Glutamatergic neuron (in vitro differentiated cells): ENCODE measurements at places on chromosomes 7 and 10. TPM values are rescaled to one million over a fixed set of nuclear protein-coding genes. Genes with fewer than 3 reads are reported as not detected.

- peaks cover 2% of the 10 kb centered on the region for H3K27me3 ChIP-seq
- no peak for DNase-seq
- no peak overlapping the region for H3K4me3 ChIP-seq
- H3K36me3 ChIP-seq = no peaks in the 10 kb centered on the region
These were observed 57.8 kb upstream of the WIPF3 start for GRCh38 chr7:29748286-29749099.

GRCh38 chr7:133139350-133139749 lies 57.5 kb upstream of the CHCHD3 start:
- H3K4me1 ChIP-seq = peaks cover 5% of the 10 kb centered on the region
- DNase-seq = peak; percentile 25
- no peaks in the 10 kb centered on the region for H3K27me3 ChIP-seq

DNA sequence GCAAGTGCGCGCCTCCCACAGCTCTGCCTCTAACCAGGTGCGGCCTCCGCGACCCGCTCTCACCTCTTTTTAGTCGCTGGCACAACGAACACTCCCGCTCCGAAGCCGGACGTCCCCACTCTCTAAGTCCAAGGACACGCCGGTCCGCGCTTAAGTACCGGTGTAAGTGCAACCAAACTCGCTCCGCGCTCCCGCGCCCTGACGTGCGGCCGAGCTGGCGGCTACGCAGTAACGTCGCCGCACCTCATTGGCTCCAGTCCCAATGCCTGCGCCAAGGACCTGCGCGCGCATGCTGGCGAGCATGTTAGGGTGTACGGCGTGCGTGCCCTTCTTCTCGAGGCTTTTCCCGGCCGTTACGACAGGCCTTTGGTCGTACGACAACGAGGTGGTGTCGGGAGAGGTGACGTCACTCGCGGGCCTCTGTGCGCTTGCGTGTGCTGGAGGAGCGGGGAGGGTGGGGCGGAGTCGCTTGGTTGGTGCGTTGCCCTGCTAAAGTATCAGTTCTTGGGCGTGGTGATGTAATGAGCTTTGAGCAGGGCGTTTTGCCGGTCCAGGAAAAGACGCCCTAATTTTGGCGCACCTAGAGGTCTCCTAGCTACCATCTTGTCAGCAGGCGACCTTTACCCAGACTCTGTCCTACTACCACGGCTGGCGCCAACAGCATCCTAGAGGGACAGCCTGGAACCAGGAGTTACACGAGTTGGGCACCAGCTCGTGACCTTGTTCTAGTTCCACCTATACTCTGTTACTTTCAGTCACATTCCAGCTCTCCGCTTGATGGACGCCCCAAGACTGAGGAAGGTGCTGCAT lies at the start of gene CYCS:
Gene CYCS, minus strand, starts transcription at position 124 of the 810 bp plus-strand sequence. CDS start 1,141 bp downstream, outside the sequence.
- H3K4me3 ChIP-seq = peak within 1 kb of the TSS; percentile 100
- H3K27me3 ChIP-seq = peaks cover 7% of the 10 kb centered on the region
- no peaks in the 10 kb centered on the region for H3K36me3 ChIP-seq
- peak within 1 kb of the TSS; percentile 97 for H3K27ac ChIP-seq
- peaks cover 8% of the 10 kb centered on the region for H3K4me1 ChIP-seq

DNA sequence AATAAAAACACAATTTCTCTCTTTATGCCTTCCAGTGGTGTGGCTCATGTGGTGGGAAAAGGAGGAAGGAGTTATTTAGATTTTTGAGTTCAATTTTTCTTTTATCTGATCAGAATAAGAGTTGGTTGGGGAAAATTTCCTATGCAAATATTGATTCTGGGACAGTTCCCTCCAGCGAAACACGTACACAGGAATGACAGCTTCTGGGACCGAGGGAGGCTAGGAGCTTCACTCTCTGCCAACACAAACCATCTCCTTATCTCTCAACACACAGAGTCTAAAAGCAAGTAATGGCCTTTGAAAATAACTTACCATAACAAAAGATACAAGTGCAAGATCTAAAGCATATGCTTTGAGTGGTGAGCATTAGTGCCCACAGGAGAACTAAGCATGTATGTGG lies 122.7 kb downstream of the RAPGEF5 start:
- H3K27me3 ChIP-seq = no peaks in the 10 kb centered on the region
- no peak for DNase-seq
- H3K4me1 ChIP-seq = peaks cover 4% of the 10 kb centered on the region
- H3K4me3 ChIP-seq = no peak overlapping the region

DNA sequence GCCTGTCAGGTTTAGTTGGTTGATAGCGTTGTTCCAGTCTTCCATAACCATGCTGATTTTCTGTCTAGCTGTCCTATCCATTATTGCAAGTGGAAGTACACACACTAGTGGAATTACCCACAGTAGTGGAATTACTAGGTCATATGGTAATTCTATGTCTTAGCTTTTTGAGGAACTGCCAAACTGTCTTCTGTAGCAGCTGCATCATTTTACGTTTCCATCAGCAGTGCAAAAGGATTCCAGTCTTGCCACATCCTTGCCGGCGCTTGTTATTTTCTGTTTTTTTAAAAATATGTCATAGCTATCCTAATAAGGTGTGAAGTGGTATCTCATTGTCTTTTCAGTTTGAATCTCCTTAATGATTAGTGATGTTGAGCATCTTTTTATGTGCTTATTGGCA lies 17.2 kb upstream of the RHBDD2 start:
- peaks cover 8% of the 10 kb centered on the region for H3K27me3 ChIP-seq
- no peaks in the 10 kb centered on the region for H3K4me1 ChIP-seq
- peaks cover 3% of the 10 kb centered on the region for H3K36me3 ChIP-seq
- H3K4me3 ChIP-seq = no peak overlapping the region
- H3K27ac ChIP-seq = no peak overlapping the region

Gene MYH16
- not detected for total RNA-seq

DNA sequence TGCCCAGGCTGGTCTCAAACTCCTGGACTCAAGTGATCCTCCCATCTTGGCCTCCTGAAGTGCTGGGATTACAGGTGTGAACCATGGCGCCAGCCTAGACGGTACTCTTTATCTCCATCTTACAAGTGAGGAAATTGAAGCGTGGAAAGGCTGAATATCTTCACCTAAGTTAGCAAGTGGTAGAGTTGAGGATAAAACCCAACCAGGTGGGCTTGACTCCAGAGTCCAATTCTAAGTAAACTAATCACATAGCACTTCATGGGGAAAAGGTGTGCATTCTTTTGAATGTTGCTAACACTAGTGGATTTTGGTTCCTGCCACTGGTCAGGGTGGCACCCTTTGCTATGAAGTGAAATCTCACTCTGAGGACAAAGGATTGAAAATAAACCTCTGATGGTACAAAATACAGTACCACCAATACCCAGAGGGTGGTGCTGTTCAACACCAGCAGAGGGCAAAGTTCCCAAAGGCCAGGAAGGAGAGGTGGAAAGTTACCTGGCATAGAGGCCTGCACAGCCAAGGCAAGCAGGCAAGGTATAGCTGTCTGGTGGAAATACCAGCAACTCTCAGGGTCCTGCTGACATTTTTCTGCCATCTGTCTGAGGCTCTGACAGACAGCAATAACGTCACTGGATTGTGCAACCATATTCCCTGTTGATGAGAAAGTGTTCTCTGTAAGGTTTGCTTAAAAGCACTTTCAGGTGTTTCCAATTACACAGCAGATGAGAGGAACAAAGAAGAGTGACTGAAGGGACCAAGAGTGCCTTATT lies 17.6 kb downstream of the ZDHHC16 start:
- H3K4me3 ChIP-seq = no peak overlapping the region
- H3K27ac ChIP-seq = peak overlapping the region; percentile 38
- no peaks in the 10 kb centered on the region for H3K4me1 ChIP-seq
- peaks cover 2% of the 10 kb centered on the region for H3K27me3 ChIP-seq
- no peaks in the 10 kb centered on the region for H3K36me3 ChIP-seq

Gene HABP2
- total RNA-seq = not detected

- H3K36me3 ChIP-seq = no peaks in the 10 kb centered on the region
- H3K4me3 ChIP-seq = no peak overlapping the region
- DNase-seq = no peak
- peaks cover 7% of the 10 kb centered on the region for H3K27me3 ChIP-seq
These were observed 43.8 kb upstream of the INPP5A start for GRCh38 chr10:132493756-132494290.

DNA sequence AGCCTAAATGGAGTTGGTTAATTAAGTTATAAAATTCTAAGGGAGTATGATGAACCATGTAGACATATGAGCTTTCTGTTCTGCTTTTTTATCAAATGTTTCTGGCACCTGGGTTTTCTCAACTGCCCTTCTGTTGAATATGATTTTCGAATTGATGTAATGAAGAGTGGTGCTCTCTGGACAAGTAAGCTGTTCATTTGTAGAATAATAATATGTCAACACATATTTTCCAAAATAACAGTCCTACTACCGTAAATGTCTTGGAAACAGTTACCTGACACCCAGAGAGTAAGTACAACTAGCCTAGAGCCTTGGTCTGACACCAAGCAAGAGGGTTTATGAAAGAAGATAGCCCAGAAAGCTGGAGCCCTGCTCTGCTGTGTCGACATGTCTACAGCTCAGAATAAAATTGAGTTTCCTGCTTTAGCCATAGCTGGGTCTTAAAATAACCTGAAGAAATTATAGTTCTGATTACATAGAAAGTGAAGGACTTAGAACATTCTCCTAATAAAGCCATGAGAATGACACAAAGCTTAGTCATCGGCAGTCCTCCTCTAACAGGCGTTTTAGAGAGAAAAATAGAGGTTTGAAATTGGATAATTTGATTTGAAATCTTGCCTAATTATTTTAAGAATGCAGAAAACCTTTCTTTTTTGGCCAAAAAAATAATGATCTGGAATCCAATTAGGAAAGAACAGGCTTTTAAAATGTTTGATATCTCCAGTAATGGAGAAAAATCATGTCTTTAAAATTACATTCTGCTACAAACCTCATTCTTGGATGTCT lies 25.1 kb downstream of the HDAC9 start:
- H3K36me3 ChIP-seq = no peaks in the 10 kb centered on the region
- H3K27me3 ChIP-seq = peaks cover 1% of the 10 kb centered on the region
- peaks cover 66% of the 10 kb centered on the region for H3K4me1 ChIP-seq
- peak overlapping the region; percentile 72 for H3K4me3 ChIP-seq
- no peak for DNase-seq

Gene NPY4R
- not detected for total RNA-seq

- H3K27me3 ChIP-seq = no peaks in the 10 kb centered on the region
- peaks cover 21% of the 10 kb centered on the region for H3K4me1 ChIP-seq
- H3K27ac ChIP-seq = no peak overlapping the region
These were observed 146.7 kb upstream of the PFKP start for GRCh38 chr10:2920637-2921036.

DNA sequence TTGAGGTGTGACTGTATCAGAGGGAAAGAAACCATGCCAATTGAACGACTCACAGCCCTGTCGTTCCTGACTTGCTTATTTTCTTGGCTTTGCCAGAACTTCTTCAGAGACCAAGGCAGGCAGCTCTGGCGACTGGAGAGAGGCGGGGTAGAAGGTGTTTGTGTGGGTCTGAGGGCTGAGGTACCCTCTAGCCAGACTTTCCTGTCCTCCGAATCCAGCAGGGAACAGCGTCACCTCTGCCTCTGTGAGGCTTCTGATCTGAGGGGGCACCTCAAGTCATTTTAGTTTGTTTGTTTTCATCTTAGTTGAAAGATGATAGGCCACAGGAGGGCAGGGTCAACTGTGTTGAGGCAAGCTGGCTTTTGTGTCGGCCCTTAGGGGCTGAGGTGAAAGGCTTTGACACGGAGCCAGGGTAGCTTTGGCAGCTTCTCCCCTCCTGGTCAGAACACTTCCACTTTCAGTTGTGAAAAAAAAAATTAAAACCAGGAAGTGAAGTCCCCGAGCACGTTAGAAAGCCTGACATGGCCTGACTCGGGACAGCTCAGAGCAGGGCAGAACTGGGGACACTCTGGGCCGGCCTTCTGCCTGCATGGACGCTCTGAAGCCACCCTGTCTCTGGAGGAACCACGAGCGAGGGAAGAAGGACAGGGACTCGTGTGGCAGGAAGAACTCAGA lies 1.9 kb downstream of the ACSL5 start:
- no peaks in the 10 kb centered on the region for H3K36me3 ChIP-seq
- no peak for DNase-seq
- no peaks in the 10 kb centered on the region for H3K27me3 ChIP-seq
- no peak overlapping the region for H3K27ac ChIP-seq
- H3K4me3 ChIP-seq = no peak overlapping the region

- H3K36me3 ChIP-seq = peaks cover 11% of the 10 kb centered on the region
- peaks cover 5% of the 10 kb centered on the region for H3K27me3 ChIP-seq
- no peak overlapping the region for H3K4me3 ChIP-seq
These were observed 108.7 kb downstream of the NRBF2 start for GRCh38 chr10:63241841-63242281.

DNA sequence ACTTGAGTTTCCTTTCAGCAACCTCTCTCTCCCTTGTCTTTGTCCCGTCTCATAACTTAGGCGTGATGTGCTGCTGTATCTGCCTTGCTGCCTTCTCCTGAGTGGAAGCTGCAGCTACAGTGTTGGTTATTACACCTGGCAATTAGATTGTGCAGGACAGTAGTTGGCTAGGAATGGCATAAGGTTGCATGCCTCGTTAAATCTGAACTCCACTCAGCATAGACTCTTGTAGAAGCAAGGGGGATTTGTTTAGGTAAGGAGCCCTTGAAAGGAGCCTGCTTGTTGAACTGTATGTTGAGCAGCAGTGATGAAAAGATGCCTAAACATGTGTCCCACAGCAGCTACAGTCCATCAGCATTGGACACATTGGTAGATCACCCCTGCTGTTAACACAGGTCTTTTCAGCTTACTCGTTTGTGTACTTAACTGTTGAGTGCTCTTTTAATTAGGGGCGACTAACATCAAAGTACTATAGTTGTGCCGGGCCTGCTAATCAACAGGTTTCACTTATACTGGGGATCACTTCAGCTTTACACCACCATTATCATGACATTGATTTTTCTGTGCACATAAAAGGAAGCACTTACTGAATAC lies 225.0 kb downstream of the AUTS2 start:
- peak overlapping the region; percentile 87 for H3K27ac ChIP-seq
- peaks cover 14% of the 10 kb centered on the region for H3K27me3 ChIP-seq
- DNase-seq = no peak
- H3K36me3 ChIP-seq = peaks cover 4% of the 10 kb centered on the region
- H3K4me1 ChIP-seq = peaks cover 79% of the 10 kb centered on the region
- H3K4me3 ChIP-seq = peak overlapping the region; percentile 47

GRCh38 chr7:85851571-85852193 lies 664.8 kb upstream of the SEMA3D start:
- no peak overlapping the region for H3K27ac ChIP-seq
- no peaks in the 10 kb centered on the region for H3K27me3 ChIP-seq
- no peaks in the 10 kb centered on the region for H3K36me3 ChIP-seq
- H3K4me1 ChIP-seq = peaks cover 5% of the 10 kb centered on the region

- H3K36me3 ChIP-seq = no peaks in the 10 kb centered on the region
- H3K4me1 ChIP-seq = peaks cover 11% of the 10 kb centered on the region
- H3K27ac ChIP-seq = no peak overlapping the region
- no peaks in the 10 kb centered on the region for H3K27me3 ChIP-seq
- H3K4me3 ChIP-seq = no peak overlapping the region
These were observed 242.4 kb downstream of the KIAA1217 start for GRCh38 chr10:24451325-24451820.

DNA sequence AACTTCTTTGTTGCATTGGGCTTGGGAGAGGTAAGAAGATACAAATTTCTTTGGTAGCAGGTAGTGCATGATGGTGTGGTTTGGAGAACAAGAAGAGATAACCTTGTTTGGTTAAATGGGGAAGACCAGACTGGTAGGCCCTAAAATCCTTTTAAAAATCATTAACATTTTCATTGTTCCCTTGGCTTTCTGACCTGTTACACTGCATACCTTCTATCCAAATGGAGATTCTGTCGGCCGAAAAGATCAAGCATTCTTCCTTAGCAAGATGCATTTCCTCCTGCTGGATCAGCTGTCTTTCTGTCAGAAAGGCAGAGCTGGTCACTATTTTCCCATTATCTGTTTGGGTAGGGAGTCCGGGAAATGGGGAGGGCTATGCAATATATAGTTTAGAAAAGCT lies 33.7 kb downstream of the AGK start:
- H3K4me3 ChIP-seq = no peak overlapping the region
- peaks cover 9% of the 10 kb centered on the region for H3K36me3 ChIP-seq
- no peaks in the 10 kb centered on the region for H3K4me1 ChIP-seq
- no peaks in the 10 kb centered on the region for H3K27me3 ChIP-seq
- H3K27ac ChIP-seq = no peak overlapping the region

- DNase-seq = no peak
- H3K36me3 ChIP-seq = no peaks in the 10 kb centered on the region
- no peaks in the 10 kb centered on the region for H3K27me3 ChIP-seq
- no peak overlapping the region for H3K27ac ChIP-seq
- H3K4me3 ChIP-seq = no peak overlapping the region
These were observed 551.7 kb downstream of the HTR7 start for GRCh38 chr10:90306187-90306586.
